ENCODE measurements at places on chromosomes 1 and 21. TPM values are rescaled to one million over a fixed set of nuclear protein-coding genes. Genes with fewer than 3 reads are reported as not detected.

DNA sequence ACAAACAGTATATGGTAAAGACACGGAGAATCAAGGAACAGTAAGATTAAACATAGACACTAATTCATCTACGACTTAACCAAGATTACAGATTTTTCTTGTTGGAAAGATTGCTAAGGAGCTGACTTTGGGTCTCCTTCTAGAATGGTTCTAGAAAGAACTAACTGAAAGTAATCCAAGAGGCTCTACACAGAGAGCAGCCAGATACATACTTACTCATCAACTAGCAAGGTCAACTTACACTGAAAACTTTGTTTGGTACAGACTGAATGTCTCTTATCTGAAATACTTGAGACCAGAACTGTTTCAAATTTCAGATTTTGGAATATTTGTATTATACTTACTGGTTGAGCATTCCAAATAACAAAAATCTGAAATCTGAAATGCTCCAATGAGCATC lies 5.8 kb downstream of the C21orf91 start:
- no peak for DNase-seq

DNA sequence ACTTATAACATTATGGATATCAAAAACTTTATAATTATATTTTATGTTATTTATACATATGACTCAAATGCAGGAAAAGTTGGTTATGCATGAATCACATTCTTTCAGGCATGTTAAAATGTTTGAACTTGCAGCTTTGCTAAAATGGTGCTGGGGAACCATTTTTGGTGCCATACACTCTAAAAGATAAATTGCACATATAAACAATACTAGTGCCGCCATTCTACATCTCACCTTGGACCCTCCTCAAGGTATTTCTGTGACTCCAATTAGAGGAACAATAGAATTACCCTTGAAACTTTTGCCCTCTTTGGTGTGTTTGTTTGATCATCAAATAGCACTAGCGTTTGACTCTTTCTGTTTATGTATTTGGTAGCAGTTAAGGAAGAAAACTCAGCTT lies 997 bp downstream of the PRKACB start:
- no peak for DNase-seq

FTCD gene
- not detected for total RNA-seq

- no peak for DNase-seq
Measured at GRCh38 chr1:163697137-163697536, 375.4 kb downstream of the NUF2 start.

- no peak for DNase-seq
Measured at GRCh38 chr1:192161976-192162375, 3.7 kb downstream of the RGS18 start.

FAM177B gene
- total RNA-seq: 2.0 TPM

NCAM2 gene
- 0.89 TPM for total RNA-seq

DNA sequence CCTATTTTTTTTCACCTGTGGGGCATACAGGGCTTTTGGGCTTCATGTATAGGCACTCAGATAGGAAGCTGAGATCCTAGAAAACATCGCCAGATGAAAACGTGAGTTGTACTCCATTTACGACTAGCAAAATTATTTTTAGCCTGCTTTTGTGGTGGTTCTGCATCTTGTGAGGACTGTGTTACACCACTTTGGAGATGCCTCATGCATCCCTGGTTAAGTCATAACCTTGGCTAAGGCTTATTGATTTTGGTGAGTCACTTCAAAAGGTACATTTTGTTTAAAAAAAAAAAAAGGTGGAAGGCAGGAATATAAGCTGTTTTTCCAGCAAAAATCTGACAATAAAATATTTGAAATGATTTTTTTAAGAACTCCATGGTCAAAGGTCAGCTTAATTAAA lies 101.8 kb upstream of the OLFM3 start:
- DNase-seq: no peak

DNA sequence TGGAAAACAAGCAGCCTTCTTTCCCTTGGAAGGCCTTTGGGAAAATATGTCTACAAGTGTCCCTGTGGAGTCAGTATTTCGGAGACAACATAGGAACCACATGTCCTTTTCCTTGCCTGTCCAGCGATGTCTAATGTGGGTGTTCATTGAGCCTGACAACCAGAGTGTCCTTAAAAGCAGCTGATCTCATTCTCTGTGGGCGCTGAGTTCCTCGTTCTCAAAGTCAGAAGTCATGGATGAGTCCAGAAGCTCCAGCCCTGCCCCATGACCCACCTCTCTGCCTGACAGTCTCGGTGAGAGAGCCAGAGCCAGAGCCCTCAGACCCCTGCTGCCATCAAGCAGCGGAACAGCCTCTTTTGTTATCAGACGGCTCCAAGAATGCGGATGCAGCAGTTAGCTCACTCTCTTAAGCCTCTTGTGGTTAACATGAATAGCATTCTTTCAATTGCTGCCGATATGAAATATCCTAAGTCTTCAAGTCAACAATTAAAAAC lies 329.2 kb downstream of the TGFB2 start:
- no peak for DNase-seq

DNA sequence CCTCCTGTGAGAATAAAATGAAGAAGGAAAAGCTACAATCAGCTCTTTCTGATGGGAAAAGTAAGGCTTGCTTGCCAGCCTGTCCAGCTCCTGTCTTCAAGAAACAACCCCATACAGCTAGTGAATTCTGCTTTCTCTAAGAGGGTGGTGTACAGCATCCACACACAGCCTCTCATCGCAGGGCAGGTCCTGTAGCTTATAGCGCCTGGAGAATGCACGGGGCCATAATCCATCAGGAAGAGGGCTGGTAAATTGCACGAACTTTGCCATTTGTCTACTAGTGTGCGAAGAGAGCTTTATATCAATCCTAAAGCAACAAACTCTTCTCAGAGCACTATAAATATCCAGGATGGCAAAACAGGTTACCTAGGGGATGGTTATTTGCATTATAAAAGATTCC lies 83.3 kb upstream of the SAMSN1 start:
- DNase-seq: no peak

GRCh38 chr1:168045311-168045710 lies 91.4 kb downstream of the GPR161 start:
- no peak for DNase-seq
